ENCODE measurements at places on chromosomes 7 and 10.
A peak's percentile ranks its signal among the peaks of the same experiment; 100 is the strongest.

GRCh38 chr10:92408017-92408361, 117.0 kb downstream of the MARCHF5 start:
- no peak for DNase-seq

- DNase-seq: no peak
These were observed 28.3 kb upstream of the KLF6 start for GRCh38 chr10:3813267-3813666.

DNA sequence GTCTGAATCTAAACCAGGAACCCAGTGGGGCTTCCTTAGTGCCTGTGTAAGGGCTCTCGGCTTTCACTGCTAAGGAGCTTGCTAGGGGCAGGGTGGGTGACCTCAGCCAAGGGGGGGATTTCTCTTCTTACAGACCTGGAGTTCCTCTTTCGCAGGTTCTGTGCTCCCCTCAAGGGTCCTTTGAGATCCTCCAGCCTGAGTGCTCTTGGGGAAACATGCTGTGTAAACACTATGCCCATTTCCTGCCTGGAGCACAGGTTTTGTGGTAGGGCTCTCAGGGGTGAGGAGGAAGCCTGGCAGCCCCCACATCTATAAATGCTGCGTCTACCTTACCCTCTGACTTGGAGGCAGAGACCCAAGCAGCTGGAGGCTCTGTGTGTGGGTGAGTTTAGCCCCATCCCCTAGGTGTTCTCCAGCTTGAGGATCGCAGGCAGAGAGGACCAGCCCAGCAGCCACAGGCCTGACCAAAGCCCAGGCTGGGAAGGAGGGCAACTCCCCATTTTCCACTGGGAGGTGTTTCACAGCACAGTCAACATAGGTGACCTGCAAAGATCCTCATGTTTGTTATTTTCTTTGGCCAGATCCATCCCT, at the start of gene SFTPA1:
SFTPA1 (plus strand) TSS at position 339 of the 591 bp plus-strand sequence. CDS start 887 bp downstream, outside the sequence.
- no peak for DNase-seq

GRCh38 chr7:66698652-66699205, 41.8 kb upstream of the RABGEF1 start:
- no peak for DNase-seq

- DNase-seq: no peak
These were observed 531 bp downstream of the IKZF1 start for GRCh38 chr7:50304911-50305582.

DNA sequence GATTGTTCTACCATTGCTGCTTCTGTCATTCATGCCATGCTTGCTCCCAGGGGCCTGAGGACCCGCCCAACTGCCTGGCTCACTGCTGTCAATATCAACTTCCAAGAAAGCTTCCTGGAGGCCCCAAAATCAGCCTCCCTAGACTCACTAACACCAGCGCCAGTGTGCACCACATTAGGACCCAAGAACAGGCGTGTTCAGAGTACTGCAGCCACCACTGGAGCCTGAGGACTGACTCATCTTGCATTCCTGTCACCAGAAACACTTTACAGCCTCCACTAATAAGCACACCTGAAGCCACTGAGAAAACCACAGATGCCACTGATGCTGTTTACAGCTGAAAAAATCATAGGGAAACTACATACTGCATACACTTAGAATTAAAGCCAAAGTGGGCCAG, 1284.3 kb downstream of the TYW1 start:
- DNase-seq: no peak

DNA sequence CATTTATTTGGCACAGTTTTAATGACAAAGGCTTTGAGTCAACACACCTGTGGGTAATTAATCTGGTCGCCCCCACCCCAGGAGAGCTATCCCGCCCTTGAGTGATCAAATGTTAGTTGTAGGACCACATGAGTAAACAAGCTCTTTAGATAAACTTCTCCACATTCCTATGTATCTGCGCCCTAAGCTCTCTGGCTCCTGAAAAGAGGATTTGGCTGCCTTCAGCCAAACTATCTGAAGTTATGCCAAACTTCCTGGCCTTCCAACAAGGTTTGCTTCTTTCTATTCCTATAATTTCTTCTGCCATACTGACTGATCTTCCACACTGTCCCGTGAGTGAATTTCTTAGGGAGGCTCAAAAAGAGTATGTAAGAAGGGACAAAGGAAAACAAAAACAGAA, 134.2 kb downstream of the RALA start:
- no peak for DNase-seq

DNA sequence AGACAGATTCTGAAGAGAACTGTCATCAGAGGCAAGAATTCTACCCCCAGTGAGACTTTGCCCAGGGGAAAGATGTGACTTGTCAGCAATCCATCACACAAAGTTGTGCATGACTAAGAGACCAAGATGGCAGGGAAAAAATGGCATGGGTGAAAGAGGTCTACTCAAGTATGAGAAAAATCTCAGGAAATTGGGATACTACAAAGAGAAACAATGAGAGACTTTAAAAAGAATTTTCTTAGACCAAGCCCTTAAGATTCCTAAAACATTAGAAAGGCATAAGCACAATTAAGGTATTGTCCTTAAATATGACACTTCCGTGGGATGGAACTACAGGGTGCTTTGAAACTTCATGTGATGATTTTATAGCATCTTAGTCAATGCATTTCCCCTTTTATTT, 45.6 kb upstream of the PDE1C start:
- DNase-seq: no peak

DNA sequence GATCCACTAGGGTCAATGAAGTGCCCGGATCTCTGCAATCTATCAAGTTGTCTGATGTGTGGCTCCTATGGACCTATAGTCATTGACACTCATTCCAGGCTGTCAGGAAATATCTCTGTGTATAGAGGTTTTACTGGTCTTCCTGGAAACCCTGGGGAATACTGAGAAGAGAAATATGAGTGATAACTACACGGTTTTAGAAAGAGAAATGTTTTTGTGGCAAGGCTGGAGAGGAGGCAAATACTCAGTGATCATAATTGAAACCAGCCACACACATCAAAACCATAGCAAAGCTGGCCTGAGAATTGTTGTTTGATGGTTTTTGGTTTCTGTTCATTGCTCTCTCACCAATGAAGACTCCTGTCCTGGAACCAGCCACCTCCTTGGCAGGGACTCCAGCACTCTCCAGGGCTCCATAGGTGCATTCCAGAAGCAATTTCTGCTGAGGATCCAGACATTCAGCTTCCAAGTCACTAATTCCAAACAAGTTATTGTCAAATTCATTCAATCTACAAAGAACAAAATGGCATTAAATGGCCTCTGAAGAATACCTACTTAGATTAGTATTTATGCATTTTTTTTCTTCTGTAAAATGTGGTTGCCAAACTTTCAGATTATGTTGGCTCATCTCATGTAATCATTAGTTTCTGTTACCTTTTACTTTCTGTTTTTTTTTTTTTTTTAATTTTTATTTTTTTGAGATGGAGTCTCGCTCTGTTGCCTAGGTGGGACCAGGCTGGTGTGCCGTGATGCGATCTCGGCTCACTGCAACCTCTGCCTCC, 108.6 kb upstream of the ABI1 start:
- DNase-seq: no peak

DNA sequence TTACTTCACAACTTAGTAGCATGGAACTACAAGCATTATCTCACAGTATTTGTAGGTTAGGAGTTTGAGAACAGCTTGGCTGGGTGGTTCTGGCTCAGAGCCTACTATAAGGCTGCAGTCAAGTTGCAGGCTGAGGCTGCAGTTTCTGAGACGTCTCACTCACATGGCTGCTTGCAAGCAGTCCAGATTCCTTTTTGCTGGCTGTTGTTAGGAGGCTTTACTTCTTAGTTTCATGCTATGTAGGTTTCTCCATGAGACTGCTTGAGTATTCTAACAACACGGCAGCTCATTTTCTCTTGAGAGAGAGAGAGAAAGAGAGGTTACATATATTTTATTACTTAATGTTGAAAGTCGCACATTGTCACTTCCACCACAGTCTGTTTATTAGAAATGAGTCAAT, 1073.9 kb downstream of the NXPH1 start:
- DNase-seq: no peak

- no peak for DNase-seq
These were observed 86.3 kb upstream of the AHR start for GRCh38 chr7:17212188-17212587.

- peak; percentile 36 for DNase-seq
These were observed 7.9 kb downstream of the NUDT13 start for GRCh38 chr10:73117976-73118743.

GRCh38 chr10:25191162-25191895, 16.5 kb downstream of the GPR158 start:
- DNase-seq: no peak

DNA sequence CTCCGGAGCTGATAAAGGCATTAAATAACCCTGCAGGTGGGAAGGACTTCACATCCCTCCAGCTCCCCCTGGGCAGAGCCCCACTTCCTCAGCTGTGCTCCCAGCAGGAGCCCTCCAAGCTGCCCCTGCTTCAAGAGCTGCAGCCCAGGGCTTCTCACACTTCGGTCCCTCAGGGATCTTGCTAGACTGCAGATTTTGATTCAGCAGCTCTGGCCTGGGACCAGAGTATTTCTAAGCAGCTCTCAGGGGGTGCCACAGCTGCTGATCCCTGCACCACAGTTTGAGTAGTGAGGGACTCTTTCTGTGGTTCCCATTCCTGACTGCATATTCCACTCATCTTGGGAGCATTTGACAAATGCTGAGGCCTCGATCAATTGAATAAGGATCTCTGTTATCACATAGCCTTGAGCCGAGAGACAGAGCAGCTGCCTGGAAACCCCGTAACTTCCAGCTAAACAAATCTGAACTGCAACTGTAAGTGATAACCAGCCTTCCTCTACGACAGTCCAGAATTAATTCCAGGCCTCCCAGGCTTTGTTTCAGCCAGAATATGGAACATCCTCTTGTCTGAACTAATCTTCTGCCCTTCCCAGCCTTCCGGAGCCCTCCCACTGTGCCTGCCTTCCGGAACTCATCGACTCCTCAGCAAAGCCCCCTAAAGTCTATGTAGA, 161.4 kb downstream of the CCDC3 start:
- no peak for DNase-seq

GRCh38 chr10:124342136-124342820, 76.4 kb downstream of the OAT start:
- no peak for DNase-seq

GRCh38 chr7:121083138-121083789, 94.8 kb downstream of the CPED1 start:
- peak; percentile 12 for DNase-seq

DNA sequence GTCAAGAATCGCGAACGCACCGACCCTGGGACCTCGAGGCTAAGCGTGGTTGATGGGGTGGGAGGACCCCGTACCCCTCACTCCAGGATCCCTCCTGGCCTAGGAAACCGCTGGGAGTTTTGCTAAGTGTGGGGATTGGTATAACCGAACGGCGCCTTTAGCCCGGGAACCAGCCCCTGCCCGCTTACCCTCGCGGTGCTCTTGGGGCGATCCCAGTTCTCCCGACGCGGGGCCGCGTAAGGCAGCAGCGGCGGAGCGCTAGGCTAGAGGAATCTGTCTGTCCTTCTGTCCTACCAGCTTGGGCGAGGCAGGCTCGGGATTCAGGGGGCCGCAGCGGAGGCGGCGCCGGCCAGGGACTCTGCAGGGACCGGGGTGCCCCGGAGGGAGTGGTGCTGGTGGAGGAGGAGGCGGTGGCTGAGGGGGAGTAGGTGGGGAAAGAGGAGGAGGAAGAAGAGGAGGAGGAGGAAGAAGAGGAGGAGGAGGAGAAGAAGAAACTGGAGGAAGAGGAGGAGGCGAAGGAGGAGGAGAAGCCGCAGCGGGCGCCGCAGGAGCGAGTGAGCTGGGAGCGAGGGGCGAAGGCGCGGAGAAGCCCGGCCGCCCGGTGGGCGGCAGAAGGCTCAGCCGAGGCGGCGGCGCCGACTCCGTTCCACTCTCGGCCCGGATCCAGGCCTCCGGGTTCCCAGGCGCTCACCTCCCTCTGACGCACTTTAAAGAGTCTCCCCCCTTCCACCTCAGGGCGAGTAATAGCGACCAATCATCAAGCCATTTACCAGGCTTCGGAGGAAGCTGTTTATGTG, 439 bp upstream of the EMX2 start:
- peak; percentile 8 for DNase-seq

DNA sequence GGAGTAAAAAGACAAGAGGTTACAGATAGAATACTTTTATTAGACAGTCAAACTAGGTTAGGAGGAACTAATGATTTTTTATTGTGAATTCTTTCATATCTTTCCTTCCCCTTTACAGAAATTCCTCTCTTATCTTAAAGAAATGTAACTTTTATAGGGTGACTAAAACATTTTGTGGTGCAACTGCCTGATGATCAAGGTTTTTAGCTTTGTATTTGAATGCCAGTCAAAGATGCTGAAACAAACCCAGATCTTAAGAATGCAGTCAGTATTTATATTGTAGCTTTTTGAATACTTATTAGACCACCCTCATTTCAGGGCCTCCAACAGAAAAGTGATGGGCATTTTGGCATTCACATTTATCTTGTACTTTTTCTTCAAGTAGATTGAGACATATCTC, 27.4 kb downstream of the TAX1BP1 start:
- DNase-seq: no peak

DNA sequence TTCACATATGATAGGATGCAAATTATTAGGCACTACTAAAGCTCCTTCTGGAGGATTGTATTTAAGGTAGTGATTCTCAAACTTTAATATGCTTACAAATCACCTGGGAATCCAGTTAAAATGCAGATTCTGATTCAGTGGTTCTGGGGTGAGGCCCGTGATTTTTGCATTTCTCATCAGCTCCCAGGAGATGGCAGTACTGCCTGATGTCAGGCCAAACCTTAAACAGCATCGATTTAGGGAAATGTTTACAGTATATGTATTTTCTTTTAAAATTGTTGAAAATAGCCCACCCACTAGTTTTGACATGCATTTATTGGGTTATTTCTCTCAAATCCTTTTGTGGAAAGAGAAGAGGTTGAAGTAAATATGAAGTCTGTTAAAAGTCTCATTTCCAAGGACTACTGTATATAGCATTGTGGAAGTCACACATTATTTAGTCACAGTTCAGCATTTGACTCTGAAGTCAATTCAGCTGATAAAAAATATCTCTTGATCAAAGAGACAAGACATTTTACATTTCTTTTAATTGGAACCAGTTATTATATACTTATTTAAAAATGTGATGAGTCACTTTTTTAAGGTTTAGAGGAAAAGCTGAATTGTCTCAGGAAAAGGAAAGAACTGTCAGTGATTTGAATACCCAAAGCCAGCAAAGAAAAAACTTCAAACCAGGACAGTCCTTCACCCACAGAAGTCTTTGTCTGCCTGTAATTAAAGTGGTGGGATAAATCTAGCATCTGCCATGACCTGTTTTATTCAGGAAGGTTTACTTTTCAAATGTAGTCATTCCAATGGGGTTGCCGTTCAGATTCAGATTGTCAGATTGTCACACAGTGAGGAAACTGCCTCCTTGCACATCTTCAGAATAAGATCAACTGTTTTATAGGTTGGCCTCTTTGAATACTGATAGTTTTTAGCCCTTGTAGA, 21.1 kb upstream of the HBP1 start:
- DNase-seq: no peak

- DNase-seq: no peak
These were observed 276.2 kb downstream of the USP6NL start for GRCh38 chr10:11335167-11335652.

- DNase-seq: no peak
These were observed 97.9 kb downstream of the MGMT start for GRCh38 chr10:129564923-129565322.

GRCh38 chr7:139403601-139404000, 43.9 kb downstream of the LUC7L2 start:
- peak; percentile 45 for DNase-seq
